LNCaP clone FGC (cell line): ENCODE measurements at places on chromosomes 5 and 9.

DNA sequence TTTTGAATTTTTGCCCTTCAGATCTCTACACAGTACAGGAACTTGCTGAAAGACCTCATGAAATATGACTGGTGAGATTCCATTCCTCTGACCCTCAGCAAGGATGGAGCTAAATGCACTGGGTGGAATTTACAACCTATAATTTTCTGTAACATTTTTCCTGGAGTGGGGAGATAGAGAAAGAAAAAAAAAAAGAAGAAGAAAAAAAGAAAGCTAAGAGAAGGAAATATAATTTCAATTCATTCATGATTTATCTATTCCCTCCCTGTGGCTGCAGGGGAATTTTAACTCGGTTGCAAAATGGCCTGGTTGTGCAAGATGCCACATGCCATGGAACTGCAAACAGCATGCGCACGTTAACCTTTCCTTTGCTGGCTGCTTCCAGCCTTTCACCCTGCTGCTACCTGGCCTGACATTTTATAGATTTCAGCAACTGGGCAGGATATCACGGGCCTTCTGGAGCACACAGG, 155.4 kb downstream of the FSTL4 start:
- DNase-seq: no peak

GRCh38 chr9:95250462-95251221, 66.9 kb downstream of the FANCC start:
- no peak for DNase-seq

GRCh38 chr5:141485321-141486055, 658 bp downstream of the PCDHGC4 start:
- DNase-seq: no peak

DNA sequence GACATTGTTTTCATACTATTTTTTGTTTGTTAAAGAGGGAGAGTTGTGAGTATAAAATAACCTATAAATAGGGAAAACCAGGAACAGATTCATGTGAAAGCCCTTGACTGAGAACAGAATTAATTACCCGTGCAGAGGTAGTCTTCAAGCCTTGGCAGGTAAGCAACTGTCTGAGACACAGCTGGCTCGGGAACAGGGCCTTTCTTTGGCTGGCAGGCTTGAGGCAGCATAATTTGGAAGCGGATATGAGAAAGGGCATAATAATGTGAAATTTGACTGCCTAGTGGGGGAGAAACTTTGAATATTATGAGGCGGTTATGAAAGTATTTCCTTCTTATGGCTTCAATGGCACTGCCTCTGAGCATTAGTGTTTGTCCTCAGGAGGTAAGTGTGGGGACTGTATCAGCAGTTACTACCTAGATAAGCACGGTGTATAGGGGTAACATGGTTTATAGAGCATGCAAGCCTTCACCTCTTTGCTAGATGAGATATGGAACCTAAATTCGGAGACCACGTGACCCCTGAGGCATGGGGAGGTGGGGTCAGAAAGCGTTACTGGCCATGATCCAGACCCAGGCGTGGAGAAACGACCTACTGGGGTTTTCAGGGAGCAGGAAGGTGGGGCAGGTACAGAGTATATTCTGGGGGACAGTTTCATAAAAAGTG, 210.2 kb upstream of the GAS1 start:
- no peak for DNase-seq

DNA sequence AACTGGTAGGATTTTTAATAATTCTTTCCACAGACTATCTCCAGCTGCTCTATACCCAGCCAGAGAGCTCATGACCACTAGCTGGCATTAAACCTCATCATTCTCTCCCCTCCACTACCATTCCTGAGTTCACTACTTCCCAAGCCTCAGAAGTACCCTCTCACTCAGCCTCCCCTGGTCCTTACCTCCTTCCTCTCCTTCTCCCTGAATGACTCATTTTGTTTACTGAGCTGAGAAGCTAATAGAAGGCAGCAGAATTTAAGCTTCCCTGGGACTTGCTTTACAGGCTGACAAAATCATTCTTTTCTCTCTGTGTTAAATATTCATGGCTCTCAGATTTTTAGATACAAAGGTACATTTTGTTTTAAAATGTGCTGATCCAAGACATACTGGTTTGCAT, 305.4 kb downstream of the TLR4 start:
- DNase-seq: no peak
